Activated CD4-positive, CD25-positive, alpha-beta regulatory T cell (primary cell): ENCODE measurements at places on chromosomes 5 and 9.

DNA sequence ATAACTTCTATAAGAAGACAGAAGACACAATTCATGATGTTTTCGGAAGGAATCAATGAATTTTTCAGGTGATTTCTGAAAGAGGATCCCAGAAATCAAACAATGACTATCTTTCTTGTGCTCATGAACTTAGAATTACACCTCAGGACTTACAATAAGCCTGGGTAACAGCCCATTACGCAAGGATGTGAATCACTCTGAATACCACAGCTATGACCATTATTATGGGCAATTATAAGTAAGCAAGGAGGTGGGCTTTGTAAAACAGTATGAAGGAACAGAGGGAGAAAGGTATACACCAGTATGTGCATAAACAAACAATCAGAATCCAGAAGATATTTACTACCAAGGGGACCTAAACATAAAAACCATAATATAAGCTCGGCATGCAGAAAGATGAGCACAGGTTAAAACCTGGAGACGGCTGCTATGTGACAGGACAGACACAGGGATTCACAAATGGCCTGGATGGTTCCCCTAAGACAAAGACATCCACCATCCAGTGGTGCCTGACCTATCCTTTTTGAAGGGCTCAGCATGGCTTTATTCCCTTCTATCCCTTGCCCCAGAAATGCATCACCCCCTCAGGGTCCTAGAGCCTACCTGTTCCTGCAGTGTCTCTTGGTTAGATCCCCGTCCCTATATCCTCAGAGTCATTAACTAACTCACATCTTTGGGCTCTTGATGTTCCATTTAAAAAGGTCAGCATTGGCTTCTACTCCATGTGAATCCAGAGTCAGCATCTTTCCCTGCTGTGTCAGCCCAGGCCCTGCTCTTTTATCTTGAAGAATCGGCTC is 21.8 kb upstream of the PPP2CA start:
- DNase-seq, result no peak

DNA sequence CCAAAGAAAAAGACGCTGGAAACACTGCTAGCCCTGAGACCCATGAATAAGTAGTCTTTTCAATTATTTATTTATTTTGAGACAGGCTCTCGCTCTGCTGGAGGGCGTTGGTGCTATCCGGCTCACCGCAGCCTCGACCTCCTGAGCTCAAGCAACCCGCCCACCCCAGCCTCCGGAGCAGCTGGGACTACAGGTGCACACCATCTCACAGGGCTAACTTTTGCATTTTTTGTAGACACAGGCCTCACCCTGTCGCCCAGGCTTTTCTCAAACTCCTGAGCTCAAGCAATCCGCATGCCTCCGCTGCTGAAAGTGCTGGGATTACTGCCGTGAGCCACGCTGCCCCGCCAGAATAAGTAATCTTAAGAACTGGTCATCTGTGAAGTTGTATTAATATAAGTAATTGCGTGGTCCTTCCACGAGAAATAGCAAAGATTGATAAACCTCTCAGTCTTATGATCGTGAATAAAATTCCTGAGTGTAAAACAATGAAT is 1.6 kb downstream of the ANXA2R start:
- no peak for DNase-seq

GRCh38 chr5:123227216-123227615 is 138.2 kb downstream of the PRDM6 start:
- DNase-seq, result no peak

DNA sequence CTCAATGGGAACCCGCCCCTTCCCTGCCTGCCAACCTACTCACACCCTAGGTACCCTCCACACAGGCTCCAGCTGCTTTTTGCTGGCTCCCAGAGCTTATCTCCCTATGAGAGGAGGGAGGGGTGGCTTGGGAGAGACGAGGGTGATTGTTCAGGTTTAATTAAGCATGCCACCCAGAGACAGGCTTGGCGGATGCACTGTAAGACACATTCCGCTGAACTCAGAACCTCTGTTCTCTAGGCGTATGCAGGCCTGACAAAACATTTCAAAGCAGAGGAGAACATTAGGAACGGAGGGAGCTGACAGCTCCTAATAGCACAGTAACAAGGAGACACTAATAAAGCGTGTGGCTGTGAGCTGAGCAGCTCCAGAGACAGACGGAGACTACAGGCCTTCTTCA is 80.1 kb downstream of the TRIM32 start:
- no peak for DNase-seq

DNA sequence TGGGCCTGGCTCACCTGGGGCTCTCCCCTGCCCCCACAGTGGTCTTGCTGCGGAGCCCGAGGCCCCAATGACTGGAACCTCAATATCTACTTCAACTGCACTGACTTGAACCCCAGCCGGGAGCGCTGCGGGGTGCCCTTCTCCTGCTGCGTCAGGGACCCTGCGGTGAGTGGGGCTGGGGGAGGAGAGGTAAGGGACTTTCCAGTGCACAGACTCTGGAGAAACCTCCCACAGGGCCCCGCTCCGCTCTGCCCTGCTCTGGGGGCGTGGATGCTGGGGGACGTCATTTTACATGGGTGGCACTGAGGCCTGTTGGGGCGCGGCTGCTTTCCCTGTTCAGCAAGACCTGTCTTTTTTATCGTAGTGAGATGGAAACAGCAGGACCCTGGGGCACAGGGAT is 7.6 kb downstream of the TSPAN17 start:
- DNase-seq, result no peak

- DNase-seq, result no peak
These were observed 420.1 kb upstream of the MEF2C start for GRCh38 chr5:89303033-89303480.

DNA sequence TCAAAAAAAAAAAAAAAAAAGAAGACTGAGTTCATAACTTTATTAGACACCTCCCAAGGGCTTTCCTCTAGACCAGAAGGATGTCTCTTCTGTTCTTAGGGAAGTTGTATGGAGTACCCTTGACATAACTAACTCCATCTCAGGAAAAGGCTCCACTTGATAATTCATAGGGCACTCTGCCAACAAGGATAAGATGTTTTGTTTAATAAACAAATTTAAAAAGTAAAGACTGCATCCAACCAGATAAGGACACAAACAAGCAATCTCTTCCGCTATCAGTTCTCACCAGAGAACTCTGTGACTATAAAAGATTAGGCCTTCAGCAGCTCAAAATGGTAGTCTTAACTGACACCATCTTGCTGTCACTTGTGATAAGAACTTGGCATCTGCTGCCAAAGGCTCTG is 65.8 kb downstream of the SFXN1 start:
- no peak for DNase-seq

- no peak for DNase-seq
These were observed 142.9 kb downstream of the AOPEP start for GRCh38 chr9:94869415-94869843.

GRCh38 chr9:83538172-83538889 is at the start of gene FRMD3:
FRMD3 (minus strand) TSS chr9:83538401; CDS start chr9:83538231, 170 bp downstream.
- no peak for DNase-seq

GRCh38 chr5:172871982-172872381 is 37.9 kb downstream of the ERGIC1 start:
- no peak for DNase-seq

DNA sequence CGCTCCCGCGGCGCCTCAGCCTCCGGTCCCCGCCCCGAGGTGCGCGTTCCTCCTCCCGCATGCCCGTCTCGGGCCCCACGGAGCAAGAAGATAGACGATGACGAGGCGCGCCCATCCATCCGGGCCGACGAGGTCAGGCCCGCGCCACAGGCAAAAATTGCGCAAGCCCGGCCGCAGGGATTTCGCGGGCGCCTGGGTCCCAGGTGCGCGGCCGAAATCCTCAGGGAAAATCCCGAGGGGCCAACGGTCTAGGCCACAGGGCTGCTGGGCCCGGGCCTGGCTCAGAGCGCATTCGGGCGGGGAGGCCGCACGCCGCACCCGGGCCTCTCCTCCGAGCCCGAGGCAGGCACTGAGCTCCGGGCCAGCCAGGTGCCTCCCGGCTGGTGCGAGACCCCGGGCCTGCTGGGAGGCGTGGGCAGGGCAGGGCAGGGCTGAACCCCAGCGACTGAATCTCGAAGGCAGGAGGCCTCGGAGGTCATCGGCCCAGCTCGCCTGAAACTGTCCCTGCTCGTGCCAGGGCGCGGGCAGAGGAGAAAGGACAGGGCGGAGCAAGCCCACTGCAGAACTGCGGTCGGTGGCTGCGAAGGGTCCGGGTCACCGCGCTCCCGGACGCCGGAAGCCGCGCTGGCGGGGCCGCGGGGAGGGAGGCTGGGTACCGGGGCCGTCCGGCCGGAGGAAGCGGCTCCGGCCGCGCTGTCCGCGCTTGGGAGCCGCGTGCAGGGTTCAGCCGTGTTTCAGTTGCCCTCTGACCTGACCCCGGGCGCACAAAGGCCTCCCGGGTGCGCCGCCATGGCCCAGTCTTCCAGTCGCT is 66.8 kb downstream of the FOXD1 start:
- no peak for DNase-seq

DNA sequence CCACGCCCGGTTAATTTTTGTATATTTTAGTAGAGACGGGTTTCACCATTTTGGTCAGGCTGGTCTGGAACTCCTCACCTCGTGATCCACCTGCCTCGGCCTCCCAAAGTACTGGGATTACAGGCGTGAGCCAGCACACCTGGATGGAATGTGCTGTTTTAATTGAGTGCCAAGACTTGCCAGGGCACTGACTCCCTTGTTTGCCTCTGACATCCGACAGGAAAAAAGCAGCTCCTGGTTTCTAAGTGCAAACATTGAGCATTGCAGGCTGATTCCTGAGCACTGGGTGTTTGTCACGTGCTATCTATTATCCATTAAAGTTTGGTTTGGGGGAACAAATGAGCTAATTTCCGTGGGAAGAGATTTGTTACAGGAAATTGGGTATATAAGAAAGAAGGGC is 70.6 kb upstream of the CKMT2 start:
- DNase-seq, result no peak

DNA sequence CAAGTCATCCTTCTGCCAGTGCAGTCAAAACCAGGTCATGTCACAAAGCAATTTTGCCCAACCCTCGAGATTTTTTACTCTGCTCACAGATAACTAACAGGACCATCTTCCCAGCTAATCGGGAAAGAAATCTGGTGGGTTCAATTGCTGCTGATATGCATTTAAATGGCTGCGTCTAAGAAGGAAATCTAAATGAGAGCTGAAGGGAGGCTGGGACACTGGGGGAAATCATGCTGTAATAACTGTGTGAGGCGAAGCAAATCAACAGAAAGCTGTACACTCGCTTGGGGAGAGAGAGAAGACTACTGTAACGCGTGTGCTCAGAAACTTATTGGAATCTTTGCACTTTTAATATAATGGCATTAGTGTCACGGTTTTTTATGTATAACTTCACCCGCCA is 535.0 kb downstream of the CDK5RAP2 start:
- no peak for DNase-seq

GRCh38 chr9:101265261-101265660 is 119.5 kb downstream of the BAAT start:
- no peak for DNase-seq

DNA sequence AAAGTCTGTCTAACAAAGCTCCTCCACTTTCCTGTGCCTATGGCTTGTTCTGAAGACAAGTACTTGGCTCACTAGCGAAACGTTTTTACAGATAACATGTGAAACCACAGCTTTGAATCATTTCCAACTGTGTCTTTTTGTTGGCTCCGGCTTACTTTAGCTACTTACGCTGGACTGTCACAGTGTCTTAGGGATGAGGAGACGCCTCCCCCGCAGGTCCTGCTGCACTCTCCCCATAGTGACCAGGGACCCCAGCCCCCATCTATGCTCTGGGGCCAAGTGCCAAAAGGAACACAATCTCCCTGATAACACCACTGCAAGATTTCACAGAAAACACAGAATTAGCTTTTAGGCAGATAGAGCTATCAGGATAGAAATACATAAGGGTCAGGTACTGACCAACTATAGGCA is 219.1 kb downstream of the ADAMTS6 start:
- DNase-seq, result no peak

DNA sequence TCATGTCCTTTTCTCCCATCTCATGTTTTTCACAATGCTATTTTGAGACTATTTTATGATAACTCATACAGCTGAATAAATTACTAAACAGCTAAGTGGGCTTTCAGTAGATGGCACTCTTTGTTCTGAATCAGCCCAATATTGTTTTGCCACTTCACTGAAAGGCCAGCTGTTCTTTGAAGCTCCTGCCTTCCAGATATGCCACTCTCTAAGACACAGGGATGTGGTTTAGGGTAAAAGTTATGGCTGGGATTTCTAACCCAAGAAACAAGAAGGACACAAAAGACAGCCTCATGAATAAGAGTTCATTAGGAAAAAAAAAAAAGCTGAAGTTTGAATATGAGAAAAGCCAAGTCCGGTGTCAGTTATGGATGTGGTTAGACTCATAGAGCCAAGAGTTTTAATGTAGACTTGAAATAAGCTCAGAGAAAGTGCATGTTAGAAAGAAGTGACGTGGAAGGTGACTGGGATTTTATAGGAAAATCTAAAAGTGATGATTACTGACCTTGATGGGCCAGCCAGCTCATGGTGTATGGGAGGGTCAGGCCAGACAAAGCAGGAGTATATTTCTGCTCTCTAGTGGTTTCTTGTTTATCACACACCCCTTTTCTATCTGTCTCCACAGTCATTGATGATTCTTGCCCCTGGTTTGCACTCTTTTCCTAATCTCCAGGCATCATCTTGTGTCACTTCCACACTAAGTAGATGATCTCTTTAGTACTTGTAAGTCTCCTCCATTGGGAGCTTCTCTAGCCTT is 488.5 kb downstream of the NR2F1-AS1 start:
- DNase-seq, result no peak

DNA sequence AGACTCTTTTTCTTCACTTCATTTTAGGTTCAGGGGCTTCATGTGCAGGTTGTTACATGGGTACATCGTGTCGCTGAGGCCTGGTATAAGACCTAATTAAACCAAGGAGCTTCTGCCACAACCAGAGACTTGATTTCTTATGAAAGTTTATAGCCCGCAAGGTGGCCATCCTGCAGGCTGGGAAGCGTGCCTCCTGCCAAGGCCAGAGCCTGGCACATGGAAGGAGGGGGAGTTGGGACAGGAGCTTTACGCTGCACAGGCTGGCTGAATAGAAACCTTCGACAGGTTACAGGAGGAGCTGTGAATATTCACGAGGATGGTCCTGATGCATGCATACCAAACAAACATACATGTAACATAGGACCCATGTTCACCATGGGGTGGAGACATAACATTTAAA is 50.1 kb upstream of the SIMC1 start:
- no peak for DNase-seq

DNA sequence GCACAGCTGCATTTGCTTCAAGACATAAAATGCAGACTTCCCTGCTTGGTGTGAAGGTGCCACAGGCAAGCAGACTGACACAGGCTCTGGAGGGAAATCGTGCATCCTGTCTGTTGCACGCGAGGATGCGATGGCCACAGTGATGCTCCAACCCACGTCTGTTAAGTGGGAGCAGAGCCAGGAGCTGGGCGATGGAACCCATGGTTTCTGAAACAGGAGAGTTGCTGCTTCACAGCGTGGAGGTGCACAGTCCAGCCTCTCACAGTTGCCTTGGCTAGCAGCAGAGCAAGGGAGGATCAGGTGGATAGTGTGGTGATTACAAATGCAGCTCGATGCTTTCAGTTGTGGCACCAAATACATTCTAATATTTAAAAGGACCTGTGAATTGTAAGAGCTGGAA is 108.8 kb downstream of the TENT4A start:
- DNase-seq, result no peak

- no peak for DNase-seq
These were observed 128.8 kb upstream of the MAP3K1 start for GRCh38 chr5:56686337-56687195.

GRCh38 chr9:20397348-20397747 is 225.0 kb downstream of the MLLT3 start:
- no peak for DNase-seq
